Spleen (tissue), 13 donors: ENCODE measurements at places on chromosomes 5 and 9. TPM values are rescaled to one million over a fixed set of nuclear protein-coding genes. Genes with fewer than 3 reads are reported as not detected.

DNA sequence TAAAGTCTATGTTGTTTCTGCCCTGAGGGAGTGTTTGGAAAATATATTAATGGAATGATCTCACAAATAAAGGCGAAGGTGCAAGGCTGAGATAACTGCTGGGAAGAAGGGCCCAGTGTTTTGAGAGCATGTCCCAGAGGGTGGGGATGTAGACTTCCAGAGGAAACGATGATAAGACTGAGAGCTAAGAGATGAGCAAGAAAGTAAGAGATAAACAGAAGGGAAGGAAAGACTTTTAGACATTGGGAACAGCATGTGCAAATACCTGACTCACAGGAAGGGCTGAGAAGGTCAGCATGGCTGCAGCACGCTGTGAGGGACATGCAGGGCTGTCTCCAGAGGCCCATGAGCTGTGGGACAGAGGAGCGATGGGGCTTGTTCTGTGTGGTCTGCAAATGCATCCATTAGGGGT lies 19.9 kb upstream of the ADRB2 start:
- DNase-seq, result no peak

GRCh38 chr9:129493002-129493705 lies 127.7 kb downstream of the C9orf50 start:
- DNase-seq, result no peak

CCNO gene
- not detected for total RNA-seq

DNA sequence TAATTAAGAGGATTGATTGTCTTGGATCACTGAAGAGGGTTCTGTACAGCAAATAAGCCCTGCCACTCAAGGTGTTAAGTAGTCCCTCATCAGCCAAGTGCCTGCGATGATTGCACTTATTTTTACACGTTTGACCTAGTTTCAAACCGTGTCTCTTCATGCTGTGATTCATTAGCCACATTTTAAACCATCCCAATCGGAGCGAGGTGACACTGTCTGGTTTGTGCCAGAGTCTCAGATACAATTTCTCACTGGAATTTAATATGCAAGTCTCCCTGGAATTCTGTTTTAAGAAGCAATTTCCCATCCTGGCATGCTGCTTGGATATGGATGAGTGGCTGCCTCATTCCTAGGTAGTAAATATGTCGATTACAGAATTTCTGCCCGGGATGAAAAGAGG lies 1.6 kb downstream of the INSYN2B start:
- DNase-seq, result no peak

DNA sequence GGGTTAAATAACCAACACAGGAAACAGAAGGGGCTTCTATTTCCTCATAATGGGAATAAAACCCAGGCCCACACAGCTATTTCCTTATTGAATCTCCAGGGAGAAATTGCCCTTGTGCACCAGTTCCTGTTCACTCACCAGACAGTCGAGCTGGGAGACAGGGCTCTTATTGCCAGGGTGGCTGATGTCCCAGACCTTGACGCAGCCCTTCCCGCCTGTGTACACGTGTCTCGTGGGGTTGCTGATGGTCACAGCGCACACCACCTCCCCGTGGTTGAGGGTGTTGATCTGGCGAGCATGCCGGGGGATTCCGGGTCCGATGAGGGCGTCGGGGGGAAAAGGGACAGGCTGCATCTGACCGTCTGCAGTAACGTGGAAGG lies 96.5 kb downstream of the TLE1 start:
- DNase-seq, result peak; percentile 86

DNA sequence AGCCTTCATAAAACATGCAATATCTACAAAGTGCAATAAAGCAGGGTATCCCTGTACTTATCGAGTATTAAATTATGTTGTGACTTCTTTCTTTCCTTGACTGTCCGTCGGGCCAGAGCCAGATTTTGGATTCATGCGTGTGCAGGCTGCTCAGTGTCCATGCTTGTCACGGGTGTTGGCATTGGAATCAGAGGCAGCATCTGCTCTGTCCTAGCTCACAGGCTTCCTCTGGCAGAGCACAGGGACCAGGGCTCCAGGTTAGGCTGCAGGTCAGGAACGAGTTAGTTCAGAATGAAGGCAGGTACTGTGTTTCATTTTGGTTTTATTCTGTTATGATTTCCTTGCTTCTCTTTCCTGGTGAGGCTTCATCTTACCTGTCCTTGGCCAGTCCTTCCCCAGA lies 249.8 kb downstream of the AUH start:
- DNase-seq, result no peak

CAMK2A gene
- total RNA-seq, result 0.75 TPM

GRCh38 chr9:121658166-121658565 lies 6.7 kb downstream of the DAB2IP start:
- DNase-seq, result peak; percentile 8

DNA sequence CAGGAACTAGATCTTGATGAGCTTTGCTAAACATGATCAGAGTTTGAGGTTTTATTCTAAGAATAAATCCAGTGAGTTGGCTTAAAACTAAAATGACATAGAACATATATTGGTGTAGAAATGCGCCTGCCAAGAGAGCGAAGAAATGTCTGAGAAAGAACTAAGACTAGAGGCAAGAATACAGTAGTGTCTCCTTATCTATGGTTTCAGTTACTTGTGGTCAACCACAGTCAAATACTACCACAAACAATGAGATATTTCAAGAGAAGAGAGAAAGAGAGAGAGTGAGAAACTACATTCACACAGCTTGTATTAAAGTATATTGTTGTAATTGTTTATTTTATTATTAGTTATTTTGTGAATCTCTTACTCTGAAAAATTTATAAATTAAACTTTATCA lies 254.4 kb upstream of the CDH10 start:
- DNase-seq, result no peak

GRCh38 chr5:90421136-90421535 lies 11.6 kb upstream of the CETN3 start:
- DNase-seq, result no peak

SPATA31A3 gene
- not detected for total RNA-seq

RPL12 gene
- total RNA-seq, result 1,149 TPM

- DNase-seq, result peak; percentile 84
Observed at GRCh38 chr9:127770583-127770904, 7.9 kb downstream of the SH2D3C start.

- no peak for DNase-seq
Observed at GRCh38 chr5:37640088-37640487, 199.8 kb downstream of the GDNF start.

SLC36A3 gene
- not detected for total RNA-seq

SAXO1 gene
- not detected for total RNA-seq

- DNase-seq, result no peak
Observed at GRCh38 chr5:168300326-168301182, 9.1 kb downstream of the WWC1 start.

OMD gene
- 0.46 TPM for total RNA-seq

- DNase-seq, result no peak
Observed at GRCh38 chr5:168227973-168228615, 63.4 kb upstream of the WWC1 start.

DNA sequence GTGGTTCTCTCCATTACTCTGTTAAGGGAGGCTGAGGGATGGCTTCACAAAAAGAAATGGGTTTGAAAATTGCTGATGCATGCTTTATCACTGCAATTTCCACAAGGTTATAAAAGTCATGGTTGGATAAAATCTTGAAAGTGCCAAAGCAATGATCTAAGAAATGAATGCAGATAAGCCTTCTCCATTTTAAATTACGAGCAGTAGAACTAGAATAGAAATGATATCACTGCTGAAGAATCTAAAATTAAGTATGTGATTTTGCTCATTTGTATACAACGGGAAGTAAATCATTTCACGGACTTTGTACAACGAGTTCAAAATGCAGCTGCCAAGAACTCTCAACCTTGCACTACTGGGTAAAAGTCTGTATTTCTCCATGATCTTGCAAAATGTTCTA lies 299.0 kb downstream of the PRELID2 start:
- DNase-seq, result no peak

DNA sequence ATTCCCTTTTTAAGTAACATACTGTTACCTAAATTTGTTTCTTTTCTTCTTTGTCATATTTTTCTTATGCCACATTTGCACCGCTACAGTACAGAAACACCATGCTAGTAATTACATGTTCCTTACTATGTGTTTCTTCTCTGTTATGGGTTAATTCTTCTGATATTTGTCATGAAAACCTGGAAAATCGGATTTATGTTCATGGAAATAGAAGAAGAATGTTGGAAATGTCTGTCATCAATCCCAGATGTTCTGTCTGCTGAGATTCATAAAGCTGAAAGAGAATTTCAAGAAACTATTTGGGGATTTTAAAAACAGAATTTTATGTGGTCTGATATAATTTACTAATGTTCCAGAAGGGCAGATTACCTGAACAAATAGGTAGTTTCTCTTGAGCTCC lies 305.2 kb upstream of the NREP start:
- no peak for DNase-seq

DNA sequence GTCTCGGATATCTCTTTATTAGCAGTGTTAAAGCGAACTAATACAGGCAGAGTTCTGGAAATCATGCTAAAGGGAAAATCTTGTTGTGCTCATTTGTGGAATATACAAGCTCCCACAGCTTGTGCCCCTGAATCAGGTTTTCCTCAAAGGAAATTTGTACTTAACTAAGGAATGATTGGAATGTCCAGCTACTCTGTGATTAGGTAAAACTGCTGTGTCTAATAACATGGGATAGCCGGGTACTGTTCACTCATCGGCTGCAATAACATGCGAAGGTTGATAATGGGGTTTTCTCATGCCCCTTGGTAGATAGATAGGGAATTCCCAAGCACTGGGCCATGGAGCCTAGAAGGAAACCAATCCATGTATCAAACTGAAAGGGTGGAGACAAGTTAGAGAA lies 306.7 kb downstream of the NR2F1-AS1 start:
- DNase-seq, result no peak

IL6ST gene
- 337 TPM for total RNA-seq

RIC1 gene
- 44.3 TPM for total RNA-seq

OLFML2A gene
- 184 TPM for total RNA-seq
